ENCODE measurements at places on chromosomes 4 and X.

DNA sequence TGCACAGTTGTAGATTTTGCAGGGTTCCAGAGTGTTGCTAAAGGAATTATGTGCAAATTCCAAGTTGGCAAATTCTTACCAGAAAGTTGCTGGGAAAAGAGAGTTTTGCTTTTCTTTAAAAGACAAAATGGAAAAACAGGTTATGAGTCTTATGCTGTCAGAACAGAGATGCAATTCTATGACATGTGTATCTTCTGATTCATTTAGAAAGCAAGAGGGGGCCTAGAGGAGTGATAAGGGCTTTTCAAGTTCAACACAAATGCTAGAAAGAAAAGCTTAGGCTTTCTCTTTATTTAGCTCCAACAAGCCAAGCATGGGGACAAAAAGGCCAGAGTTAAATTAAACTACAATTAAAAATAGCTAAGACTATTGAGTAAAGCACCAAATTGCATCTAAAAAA is 72.4 kb upstream of the GATB start:
- DNase-seq = no peak

DNA sequence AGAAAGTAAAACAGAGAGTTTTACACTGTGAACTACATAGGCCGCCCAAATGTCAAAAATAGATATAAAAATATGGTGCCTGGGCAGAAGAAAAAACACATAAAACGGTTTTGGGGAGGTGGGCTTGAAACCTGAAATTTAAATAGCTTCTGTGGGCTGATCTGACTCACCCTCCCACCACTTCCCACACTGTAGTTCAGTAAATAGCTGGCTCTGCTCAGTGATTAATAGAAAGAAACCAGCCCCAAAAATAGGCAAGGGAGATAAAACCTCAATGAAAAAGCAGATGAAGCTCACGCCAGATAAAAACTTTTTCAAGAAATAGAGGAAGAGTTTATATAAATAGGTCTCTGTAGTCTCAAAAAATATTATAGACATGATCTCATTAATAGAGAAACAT is 13.2 kb upstream of the COX7B2 start:
- no peak for DNase-seq

DNA sequence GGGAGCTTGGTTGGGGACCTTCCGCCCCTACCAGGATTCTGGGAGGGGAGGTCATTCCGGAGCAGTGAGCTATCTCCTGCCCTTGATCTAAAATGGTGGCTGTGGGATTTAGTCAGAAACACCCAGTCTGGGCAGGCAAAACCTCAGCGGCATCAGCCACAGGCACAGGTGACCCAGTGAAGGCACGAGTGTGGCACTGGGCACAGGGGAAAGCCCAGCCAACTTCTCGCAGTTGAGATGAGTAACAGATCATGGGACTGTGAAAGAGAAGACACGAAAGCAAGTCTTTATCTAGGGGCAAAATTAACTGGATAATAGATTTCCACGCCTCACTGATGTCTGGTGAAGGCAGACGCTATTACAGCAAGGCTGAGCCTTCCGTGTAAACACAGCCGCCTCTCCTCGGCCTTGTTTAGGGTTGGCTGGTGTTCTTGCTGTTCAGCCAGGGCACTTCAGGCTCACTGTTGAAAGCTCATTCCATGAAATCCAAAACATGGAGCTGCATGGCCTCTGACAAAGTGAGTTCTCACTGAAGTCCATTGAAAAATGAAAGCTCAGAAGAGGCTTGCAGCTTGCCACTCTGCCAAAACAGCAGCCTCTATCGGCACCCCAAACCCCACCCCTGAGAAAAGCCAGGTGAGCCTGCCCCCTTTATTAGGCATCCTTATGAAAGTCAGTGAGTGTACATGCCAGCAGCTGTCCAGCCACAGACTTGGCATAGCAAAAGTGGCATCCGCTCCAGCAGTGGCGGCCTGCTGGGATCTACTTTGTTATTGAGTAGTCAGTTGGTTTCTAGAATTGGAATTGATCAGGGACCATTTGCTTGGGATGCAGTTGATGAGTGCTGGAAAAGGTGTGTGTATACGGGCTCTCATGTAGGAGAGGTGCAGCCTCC is 102.3 kb upstream of the MTM1 start:
- DNase-seq = no peak

DNA sequence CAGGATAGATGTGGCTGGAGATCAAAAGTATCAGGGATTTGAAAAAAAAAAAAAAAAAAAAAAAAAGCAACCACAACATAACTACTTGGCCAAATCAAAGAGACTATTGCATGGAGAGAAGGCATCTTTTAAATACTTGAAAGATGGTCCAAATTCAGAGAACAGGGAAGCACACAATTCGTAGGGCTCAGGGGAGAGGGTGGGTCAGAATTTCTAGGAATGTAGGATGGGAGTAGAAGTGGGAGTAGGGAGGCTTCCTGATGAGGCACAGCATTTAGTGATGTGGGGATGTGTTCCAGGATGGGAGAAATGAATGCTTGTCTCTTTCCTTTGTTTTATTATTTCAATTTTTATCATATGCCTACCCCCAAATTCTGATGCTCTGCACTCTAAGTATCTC is 36.3 kb downstream of the RTL3 start:
- DNase-seq = no peak

GRCh38 chrX:125826774-125827451 is 339.2 kb downstream of the DCAF12L2 start:
- no peak for DNase-seq

GRCh38 chr4:119041951-119042560 is 93.6 kb upstream of the MYOZ2 start:
- DNase-seq = peak; percentile 76

- DNase-seq = no peak
These were observed 46.9 kb downstream of the SUPT20HL2 start for GRCh38 chrX:24266996-24267395.

DNA sequence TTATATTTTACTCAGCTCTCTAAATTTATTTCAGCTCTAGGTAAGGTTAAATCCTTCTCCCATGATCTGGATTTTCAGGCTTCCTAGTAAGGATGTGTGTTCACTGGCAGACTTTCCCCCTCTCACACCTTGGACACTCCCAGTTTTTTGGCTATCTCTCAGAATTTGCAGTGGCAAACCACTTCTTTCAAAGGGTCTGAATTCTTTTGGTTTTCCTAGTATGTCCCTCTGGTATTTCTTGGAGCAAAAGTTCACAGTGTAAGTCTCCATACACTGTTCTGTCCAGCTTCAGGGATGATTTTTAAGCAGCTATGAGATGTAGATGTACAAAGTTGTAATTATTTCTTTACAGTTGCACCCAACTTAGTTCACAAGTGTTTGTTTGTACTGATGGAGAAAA is 653.8 kb upstream of the GALNT7 start:
- no peak for DNase-seq

- DNase-seq = peak; percentile 61
These were observed 14.8 kb downstream of the SOWAHB start for GRCh38 chr4:76883147-76883546.

DNA sequence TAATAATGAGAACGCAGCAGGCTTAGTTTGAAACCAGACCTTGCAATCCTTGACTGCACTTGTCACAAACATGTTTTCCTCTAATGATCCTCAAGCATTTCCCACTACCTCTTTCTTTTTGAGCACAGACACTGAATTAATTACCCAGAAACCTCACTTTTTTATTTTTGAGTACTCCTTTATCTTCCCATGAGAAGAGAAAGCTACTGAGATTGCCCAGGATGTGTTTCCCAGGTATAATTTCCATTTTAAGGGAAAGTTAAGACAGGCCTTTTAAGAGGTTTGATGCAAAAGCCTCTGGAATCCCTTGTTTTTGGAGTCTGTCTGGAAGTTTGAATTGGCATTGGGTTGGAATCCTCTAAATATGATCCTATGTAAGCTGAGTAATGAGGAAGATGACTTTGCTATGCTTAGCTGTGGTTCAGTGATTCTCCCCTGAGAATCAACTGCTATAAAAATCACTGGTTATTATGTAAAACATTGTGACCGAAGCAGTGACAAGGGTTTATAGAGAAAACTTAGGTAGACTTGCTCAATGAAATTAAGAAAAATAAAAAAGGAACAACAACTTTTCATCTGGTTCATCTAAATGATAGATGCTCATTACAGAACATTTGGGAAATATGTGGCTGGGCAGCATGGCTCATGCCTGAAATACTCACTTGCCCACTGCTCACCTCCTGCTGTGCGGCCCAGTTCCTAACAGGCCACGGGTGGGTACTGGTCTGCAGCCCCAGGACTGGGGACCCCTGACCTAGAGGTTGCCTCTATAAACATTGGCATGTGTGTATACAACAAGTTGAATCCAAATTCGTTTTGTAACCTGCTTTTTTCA is 10.8 kb upstream of the RHOH start:
- peak; percentile 42 for DNase-seq

DNA sequence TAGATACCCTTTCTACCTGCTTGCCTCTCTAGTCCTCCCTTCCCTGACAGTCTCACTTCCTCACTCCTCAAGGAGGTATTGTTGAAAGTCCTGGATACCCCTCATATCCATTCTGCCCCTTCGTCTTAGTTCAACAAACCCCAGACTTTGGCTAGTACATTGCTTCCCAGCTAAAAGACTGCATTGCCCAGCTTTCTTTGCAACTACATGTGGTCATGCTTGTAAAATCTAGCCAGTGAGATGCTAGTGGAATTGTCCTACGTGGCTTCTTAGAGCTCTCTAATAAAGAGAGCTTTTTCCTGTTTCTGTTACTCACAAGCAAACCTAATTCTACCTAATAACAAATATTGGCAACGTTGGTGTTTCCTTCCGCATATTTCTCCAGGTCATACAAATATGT is 237.9 kb upstream of the PSAPL1 start:
- DNase-seq = no peak

- peak; percentile 23 for DNase-seq
These were observed 15.2 kb downstream of the USP53 start for GRCh38 chr4:119227690-119228089.

- no peak for DNase-seq
These were observed 31.4 kb downstream of the FREM3 start for GRCh38 chr4:143668930-143669552.

DNA sequence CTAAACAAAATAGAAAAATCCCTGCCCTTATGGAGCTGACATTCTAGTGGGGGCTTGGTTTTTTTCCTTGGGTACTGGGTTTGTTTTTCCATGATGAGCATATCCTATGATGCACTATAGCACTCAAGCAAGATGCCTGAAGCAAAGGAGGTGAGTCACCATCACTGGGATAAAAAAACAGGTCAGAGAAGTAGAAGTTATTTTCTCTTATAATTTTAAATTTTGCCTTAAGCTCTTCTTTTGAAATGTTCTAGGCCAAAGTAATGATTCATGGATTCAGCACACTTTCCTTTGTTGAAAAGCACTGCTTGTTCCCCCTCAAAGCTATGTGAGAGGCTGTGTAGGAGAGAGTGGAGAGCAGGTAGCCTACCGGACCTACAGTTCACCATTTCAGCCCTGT is 15.2 kb upstream of the CXCL2 start:
- DNase-seq = peak; percentile 61

- peak; percentile 11 for DNase-seq
These were observed 133.1 kb downstream of the AKAP4 start for GRCh38 chrX:50067435-50068284.

DNA sequence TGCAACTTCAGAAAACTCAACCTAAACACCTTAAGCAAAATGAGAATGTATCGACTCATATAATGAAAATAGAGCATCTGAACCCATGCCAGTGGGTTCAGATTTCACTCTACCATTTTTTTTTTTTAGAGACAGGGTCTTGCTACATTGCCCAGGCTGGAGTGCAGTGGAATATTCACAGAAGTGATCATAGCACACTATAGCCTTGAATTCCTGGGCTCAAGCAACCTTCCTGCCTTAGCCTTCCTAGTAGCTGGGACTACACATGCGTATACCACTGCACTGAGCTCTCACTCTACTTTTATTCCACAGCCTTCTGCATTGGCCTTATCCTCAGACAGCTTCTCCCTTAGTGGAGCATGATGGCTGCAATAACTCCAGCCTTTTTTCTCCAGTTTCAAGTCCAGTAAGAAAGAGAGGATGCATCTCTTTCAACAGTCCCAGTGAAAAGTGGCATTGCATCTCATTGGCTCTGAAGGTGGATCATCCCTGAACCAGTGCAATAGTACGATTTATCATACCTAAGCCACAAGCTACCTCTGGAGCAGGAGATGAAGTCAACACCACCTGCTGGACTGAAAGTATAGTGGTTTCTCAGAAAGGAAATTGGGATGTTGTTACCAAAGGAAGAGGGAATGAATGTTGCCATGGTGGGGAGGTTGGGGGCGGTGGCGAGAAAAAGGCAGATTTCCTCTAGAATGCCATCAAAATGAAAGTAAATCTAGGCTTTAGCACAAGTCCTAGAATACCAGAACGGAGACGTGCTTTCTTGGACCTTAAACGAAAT is 2.0 kb upstream of the SOD3 start:
- DNase-seq = no peak

GRCh38 chr4:47698837-47699236 is 139.0 kb downstream of the CORIN start:
- DNase-seq = no peak

DNA sequence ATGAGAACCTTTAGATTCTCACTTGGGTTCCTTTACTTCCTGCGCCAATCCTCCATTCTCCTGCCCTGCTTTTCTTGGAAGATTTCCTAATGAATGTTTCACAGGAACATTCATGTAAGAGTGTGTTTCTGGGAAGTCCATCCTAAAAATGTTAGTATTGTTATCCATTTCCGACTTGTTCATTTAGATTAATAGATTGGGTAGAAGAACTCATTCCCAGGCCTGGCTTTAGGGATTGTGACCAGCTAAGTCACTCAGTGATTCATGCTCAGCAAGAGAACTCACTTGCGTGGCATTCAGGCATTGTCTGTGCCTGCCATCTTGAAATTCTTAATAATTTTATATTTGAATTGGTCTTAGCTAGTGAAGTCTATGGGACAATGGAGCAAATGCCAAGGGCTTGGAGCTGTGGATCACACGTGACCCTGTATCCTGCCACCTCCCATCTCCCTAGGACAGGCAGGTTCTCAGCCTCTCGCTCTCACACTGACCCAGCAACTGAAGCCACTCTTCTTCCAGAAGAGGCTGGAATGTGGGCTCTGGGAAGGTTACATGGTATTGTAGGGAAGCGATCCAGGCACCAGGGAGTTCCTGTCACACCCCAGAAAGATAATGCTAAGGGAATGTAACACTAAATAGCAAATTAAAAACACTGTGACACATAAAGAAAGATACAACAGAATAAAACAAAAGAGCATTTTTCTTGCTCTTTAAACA is 562.1 kb downstream of the TMA16 start:
- no peak for DNase-seq

GRCh38 chr4:174451718-174452296 is 70.5 kb downstream of the HPGD start:
- DNase-seq = no peak

- DNase-seq = no peak
These were observed 103.8 kb upstream of the ATP6AP2 start for GRCh38 chrX:40476958-40477357.

GRCh38 chr4:21726255-21726815 is 222.2 kb downstream of the KCNIP4 start:
- no peak for DNase-seq

GRCh38 chr4:79763486-79764075 is 309.4 kb downstream of the ANTXR2 start:
- DNase-seq = no peak

GRCh38 chrX:119948381-119948780 is 4.8 kb upstream of the NKAP start:
- DNase-seq = no peak

GRCh38 chr4:92522356-92522755 is 218.6 kb downstream of the GRID2 start:
- no peak for DNase-seq
